ENCODE measurements at places on chromosomes 7 and 10.
A peak's percentile ranks its signal among the peaks of the same experiment; 100 is the strongest.

DNA sequence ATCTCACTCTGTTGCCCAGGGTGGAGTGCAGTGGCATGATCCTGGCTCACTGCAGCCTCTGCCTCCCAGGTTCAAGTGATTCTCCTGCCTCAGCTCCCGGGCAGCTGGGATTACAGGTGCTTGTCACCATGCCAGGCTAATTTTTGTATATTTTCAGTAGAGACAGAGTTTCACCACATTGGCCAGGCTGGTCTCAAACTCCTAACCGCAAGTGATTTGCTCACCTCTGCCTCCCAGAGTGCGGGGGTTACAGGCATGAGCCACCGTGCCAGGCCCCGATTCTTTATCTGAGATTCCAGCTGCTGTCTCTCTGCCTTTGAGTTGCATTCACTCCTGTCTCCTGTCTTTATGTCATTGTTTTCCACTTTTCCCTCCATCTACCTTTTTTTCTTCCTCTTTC is 168.7 kb downstream of the TMEM178B start:
- no peak for DNase-seq

DNA sequence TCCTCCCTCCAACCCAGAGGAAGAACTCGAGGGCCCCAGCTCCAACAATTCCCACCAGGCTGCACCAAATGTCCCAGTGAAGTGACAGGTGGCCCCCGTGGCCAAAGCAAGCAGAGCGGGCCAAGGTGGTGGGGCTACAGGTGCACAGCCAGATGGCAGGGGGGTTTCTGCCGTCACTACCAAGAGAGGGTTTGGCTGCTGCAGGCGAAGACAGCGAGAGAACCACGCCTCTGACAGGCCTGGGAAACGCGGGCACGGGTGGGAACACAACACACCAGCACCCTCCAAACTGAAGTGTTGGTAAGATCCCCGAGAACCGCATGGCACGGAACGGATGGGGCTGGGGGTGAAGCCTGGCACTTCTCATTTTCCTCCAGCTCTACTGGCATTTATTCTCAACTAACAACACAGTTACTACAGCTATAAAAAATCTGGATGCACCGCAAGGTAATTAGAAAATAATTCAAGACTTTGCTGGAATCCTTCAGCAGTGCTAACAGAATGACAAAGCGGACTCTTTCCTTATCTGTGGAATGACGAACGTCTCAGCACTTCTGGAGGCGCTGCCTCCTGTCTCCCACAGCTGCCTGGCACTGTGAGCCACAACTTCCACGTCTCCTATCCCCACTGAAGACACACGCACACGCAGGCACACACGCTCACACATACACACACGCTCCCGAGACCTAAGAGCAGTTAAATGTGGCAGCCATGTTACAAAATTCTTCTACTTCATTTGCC is 167.9 kb downstream of the TCERG1L start:
- DNase-seq = no peak

GRCh38 chr10:110076559-110077318 is 69.0 kb downstream of the ADD3 start:
- DNase-seq = peak; percentile 93

GRCh38 chr7:36393826-36394225 is 4.2 kb downstream of the ANLN start:
- no peak for DNase-seq

GRCh38 chr10:11871466-11871865 is 48.3 kb downstream of the PROSER2 start:
- DNase-seq = no peak

DNA sequence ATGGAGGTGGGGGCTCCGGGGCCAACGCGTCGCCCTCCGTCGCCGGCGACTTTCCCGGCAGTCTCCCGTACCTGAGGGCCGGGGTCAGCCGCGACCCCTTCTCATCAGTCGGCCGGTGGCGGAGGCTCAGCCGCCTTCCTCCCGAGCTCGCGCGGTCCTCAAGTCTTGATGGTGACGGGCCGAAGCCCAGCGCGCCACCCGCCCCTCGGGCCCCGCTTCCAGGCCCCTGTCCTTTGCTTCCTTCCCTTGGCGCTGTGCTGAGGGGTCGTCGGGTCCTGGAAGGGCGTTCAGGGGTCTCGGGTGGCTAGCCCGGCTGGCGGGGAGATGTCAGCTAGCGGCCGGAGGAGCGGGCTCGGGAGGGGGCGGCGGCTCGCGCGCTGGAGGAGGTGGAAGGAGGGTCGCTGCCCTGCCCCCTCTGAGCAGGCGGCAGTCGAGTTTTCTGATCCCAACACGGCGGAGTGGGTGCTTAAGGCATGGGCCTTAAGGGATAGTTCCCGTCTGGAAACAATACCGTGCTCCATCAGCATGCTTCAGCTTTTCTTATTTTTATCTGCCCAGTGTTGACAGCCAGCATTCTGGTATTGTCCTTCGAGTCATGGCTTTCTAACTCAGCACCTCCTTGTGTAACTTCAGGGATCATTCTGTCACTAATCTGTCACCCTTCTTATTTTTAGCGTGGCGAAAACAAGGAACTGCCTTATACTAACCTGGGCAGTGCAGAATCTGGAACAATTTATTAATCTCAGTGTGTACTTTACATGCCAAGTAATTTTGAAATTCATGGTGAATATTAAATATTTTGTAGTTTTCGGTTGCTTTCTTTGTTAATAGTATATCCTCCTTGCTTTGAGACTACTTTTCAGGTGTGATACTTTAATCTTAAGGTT is 748 bp downstream of the PHTF2 start:
- DNase-seq = peak; percentile 69

DNA sequence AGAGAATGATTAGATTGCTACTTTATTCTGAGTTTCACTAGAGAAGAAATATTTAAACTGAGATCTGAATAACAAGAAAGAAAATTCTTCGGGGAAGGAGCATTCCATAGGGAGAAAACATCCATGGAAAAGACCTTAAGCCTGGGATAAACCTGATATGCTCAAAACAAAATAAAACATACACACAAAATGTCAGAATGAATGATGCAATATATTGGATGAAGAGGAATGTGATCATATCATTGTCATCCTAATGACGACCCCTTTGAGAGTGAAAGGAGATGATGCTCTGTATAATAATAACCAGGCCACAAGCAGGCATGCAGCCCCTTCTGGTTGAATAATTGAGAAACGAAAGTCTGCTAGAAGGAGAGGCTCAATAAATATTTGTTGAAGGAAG is 882.4 kb downstream of the NRG3 start:
- DNase-seq = no peak

GRCh38 chr10:131464789-131465188 is 153.3 kb upstream of the TCERG1L start:
- no peak for DNase-seq

GRCh38 chr7:2299131-2299829 is 15.0 kb downstream of the SNX8 start:
- peak; percentile 88 for DNase-seq

DNA sequence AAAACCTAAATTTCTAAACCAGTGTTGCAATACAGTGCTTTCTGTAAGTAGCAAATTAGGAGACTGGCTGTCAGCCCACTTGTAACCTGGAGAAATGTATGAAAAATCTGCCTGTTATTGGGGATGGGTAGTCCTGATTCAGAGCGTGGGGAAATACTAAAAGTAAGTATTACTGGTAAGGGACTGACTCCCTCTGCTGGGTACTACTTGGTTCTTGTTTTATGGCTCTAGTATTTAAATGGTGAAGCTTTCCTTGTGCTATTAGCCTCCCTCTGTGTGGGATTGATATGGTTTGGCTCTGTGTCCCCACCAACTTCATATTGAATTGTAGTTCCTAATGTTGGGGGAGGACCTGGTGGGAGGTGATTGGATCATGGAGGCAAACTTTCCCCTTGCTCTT is 886.1 kb downstream of the SORCS1 start:
- DNase-seq = no peak

- DNase-seq = no peak
Measured at GRCh38 chr10:50596897-50597296, 26.9 kb downstream of the SGMS1 start.

GRCh38 chr10:86659161-86659691 is 4.9 kb downstream of the OPN4 start:
- no peak for DNase-seq

DNA sequence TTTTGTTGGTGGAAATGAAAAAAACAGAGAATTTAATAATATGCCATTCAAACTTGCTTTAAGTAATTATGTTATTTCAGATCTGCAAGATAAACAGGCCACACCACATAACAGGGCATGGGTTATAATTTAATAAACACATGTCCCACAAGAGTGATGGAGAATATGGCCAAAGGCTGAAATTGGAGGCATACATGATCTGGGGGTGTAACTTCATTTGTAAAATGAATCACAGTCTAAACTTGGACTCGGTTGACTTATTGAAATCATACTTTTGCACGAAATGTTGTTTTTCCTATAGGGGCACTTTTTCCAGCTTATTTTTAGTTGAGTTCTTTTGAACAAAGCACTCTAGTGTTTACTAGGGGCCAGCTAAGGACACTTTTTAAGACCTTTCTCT is 151.6 kb downstream of the TMEM26 start:
- no peak for DNase-seq

- peak; percentile 76 for DNase-seq
Measured at GRCh38 chr7:151875942-151876898, 695 bp downstream of the PRKAG2 start.
